ENCODE measurements at places on chromosomes 12 and 14.
A peak's percentile ranks its signal among the peaks of the same experiment; 100 is the strongest.

DNA sequence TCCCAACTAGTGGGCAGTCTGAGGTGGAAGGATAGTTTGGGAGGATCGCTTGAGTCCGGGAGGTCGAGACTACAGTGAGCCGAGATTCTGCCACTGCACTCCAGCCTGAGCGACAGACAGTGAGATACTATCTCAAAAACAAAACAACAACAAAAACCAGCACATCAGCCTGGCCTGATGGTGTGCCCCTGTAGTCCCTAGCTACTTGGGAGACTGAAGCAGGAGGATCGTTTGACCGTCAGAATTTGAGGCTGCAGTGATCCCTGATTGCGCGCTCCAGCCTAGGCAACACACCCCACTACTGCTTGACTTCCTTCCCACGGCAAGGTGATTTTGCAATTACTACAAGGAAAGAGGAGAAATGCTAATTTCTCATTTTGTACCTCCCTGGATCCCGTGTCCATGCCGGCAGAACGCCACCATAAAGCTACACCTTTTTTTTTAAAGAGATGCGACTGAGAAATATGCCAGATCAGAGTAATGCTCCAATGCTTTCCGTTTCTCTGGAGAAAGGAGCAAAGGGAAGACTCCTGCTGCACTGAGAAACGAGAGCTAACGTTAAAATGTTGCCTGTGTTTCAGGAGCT is 672 bp upstream of the SCFD1 start:
- peak; percentile 24 for DNase-seq

DNA sequence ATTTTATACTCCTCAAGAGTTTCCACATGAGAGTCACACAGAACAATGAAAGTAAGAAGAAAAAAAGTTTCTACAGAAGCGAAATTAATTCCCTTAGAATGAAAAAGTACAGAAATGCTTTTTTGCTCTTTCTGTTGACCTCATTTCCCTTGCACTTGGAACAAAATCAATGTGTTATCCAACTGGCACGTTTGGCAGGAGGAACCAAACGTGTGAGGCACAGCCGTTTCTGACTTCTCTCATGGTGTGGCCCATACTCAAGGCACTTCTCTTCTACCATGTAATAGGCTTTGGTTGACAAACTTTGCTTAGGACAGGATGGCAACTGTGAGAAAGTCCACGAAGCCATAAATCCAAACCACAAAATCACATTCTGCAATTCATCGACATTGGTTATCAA is 297.0 kb downstream of the FUT8 start:
- DNase-seq = no peak

DNA sequence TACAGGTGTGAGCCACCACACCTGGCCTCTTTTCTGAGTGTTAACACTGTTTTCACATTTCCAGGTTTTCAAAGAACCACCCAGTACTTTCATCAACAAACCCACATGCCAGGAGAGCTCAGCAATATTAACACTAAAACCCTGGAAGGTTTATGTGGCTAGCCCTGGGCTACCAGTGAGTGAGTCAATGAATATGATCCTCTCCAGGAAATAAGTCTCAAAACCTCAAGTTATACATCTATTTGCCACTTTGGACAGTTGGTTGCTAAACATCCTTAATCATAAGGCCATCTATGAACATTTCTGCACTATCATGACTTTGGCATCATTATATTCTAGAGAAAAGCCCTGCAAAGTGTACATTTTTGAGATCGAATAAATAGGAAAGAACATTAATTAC is 6.3 kb upstream of the CDKL1 start:
- no peak for DNase-seq

- DNase-seq = peak; percentile 66
Measured at GRCh38 chr12:120356567-120357030, 12.4 kb downstream of the MSI1 start.

DNA sequence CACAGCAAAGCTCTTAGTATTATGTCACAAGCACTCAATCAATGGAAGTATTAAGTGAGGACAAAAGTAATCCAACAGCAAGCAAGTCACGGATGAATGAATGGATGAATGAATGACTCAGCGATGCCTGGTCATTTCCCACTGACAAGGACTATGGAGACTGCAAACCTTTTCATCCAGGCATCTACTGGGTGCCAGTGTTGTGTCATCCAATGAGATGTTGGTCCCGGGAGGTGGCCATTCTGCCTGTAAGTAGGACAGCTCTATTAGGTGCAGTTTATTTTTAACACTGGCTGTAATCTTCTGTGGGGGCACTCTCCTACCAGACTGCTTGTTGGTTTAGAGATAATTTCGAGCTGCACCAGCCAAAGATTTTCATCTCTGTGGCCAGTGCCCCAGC is 39.4 kb downstream of the STAB2 start:
- DNase-seq = no peak

Data from CD4-positive, alpha-beta memory T cell (primary cell).